ENCODE measurements at places on chromosomes 7 and 10.

GRCh38 chr7:120740348-120740747, 117.6 kb downstream of the TSPAN12 start:
- DNase-seq = no peak

DNA sequence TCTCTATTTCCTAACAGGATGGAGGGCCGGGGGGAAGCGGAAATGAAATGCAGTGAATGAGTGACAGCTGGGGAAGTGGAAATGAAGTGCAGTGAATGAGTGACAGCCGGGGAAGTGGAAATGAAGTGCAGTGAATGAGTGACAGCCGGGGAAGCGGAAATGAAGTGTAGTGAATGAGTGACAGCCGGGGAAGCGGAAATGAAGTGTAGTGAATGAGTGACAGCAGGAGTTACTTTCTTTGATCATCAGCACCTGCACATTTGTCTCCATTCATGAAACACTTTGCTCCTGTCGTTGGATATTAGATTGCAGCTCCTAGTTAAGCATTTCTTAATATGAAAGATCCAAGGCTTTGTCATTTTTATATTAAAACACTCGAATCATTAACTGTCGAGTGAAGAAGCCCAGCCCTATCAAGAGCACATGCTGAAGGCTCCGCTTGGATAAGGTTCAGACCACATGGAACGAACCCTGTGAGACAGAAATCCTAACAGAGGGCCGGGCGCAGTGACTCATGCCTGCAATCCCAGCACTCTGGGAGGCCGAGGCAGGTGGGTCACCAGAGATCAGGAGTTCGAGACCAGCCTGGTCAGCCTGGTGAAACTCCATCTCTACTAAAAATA, 406.0 kb upstream of the ADARB2 start:
- DNase-seq = no peak

DNA sequence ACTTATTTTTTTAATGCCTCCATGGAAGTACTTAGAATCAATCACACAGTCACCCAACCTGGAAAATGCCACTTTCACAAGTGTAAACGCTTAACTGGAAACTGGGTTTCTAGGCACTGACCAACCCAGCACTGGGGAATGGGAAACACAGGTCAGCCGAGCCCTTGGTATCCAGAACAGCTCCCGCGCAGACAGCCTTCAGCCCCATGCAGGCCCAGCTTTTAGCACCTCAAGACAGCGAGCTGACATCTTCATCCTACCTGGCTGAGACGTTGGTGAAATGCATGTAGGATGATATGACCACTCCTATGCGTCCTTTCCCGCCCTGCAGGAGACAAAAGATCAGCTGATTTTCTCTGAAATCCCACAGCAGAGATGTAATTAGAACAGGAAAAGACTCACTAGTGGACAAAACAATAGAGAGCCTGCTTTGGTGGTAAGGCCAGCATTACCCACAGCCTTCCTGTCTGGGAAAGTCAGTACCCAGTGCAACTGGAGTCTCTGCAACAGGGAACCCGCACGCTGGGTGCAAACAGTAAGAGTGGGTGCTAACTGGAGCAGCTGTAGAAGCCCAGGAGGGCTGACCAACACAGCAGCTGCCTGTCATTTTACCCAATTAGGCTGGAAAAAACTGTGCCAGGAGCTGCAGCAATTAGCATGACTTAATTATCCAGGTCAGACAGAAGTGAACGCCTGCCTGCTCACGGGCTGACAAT, 153.7 kb downstream of the TNS3 start:
- no peak for DNase-seq

- DNase-seq = no peak
Measured at GRCh38 chr7:117756586-117757085, 116.6 kb downstream of the CTTNBP2 start.

DNA sequence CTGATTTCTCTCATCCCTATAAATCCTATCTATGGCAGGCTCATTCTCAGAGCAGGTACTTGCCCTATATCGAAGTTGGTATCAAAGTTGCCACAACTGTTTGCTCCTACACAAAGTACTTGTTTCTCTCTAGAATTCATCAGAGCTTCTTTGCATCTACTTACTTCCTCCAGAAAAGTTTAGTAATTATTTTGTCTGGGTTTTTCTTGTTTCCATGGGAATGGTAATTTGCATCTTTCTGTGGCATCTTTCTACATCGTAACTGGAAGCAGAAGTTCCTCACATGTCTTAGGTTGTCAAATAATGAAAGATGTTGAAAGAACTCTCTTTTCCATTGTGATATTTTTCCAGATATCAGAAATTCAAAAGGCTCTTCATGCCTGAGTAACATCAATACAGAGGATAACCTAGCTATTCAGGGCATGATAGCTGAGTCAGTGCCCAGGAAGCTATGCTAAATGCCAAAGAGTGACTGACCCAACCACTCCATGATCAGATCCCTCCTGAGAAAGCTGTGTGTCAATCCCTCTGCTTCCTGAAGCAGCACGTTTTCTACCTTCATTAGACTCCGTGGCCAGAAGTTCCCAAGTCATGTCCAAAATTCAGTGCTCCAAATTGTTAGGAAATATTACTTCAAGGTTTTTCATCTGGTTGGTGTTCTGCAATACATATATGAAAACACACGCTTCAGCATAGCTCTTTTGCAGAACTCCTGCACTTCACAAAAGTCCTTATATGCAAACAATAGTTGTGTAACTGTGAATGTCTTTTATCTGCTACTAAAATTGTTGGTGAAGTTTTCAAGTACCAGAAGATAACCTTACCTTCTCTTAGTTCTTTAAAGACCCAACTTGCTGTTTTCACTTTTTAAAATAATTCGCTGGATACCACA, 216.5 kb downstream of the VTI1A start:
- no peak for DNase-seq

DNA sequence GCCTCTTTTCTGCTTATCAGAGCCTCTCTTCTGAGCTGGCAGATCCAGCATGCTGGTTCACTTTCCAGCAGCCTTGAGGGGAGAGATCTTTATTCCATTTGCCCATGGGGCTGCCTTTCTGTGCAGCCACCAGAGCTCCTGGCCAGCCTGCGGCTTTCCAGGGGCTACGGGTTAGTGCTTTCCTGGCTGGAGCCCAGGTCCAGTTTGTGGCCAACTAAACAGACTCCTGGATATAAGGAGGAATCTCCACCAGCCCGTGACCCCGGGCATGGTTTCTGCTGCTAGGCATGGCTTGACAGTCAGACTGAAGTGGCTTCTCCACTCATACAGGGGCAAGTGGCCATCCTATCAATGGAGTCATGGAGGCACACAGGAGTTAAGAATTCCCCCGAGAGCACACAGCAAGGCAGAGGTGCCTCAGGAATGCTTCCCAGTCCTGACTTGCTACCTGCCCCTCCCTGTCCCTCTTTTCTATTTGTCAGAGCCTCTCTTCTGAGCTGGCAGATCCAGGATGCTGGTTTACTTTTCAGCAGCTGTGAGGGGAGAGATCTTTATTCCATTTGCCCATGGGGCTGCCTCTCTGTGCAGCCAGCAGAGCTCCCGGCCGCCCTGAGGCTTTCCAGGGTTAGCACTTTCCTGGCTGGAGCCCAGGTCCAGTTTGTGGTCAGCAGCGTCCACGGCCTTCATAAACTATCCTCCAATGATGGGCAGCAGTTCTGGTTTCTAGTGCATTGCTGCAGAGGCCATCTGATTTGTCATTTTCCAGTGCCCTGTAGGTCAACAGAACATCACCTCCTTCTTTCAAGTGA, 35.9 kb downstream of the TSPAN15 start:
- no peak for DNase-seq

DNA sequence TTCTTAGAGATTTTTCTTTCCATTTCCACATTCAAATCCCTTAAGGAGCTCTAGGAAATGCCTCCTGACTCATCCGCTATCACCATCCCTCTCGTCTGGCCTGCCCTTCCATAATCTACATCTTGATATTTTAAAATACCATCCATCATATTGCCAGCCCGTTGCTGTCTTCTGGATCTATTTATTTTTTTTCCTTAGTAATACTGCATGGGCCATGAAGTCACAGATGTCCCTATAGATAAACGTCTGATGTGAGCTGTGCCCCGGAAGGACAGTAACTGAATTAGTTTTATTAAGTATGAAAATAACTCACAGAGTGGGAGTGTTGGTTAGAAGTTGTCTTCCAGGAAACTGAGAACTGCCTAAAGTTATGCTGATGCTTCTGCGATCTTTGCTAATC, 76.2 kb downstream of the KLF6 start:
- DNase-seq = no peak

GRCh38 chr10:24251547-24251946, 42.6 kb downstream of the KIAA1217 start:
- no peak for DNase-seq

DNA sequence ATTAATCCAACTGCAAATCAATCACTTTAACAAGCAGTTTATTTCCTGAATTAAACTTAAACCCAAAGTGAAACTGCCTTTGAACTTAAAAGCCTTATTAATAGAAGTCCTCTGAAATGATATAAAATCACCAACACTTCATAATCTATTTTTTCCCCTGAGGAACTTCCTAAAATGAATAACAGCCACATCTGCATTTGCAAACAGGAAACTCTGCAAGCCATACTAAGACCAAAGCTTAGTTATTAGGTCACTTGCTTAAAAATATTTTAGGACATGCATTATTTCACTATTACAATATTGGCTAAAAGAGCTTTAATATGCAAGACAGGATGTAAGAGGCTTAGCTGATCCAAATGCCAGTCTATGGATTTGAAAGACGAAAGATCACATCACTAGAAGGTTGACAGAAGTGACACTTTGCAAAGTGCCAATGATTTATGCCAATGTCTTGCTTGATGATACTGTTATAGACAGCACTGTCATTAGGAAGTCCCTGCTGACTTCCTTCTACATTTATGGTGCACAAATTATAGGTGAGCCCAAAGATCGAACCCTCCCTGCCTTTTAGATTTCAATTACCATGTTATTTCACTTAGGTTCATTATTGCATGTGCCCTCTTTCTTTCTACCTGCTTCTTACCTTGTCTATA, 99.9 kb upstream of the SKAP2 start:
- DNase-seq = no peak

GRCh38 chr7:1755783-1756625, 85.9 kb downstream of the ELFN1 start:
- DNase-seq = no peak

GRCh38 chr7:11505471-11505985, 326.5 kb downstream of the THSD7A start:
- DNase-seq = no peak

GRCh38 chr10:123451618-123452245, 214.4 kb upstream of the GPR26 start:
- DNase-seq = no peak

- no peak for DNase-seq
Measured at GRCh38 chr10:132257271-132257670, 50.5 kb downstream of the STK32C start.

GRCh38 chr7:100141555-100141949, 7.2 kb upstream of the LAMTOR4 start:
- DNase-seq = no peak

DNA sequence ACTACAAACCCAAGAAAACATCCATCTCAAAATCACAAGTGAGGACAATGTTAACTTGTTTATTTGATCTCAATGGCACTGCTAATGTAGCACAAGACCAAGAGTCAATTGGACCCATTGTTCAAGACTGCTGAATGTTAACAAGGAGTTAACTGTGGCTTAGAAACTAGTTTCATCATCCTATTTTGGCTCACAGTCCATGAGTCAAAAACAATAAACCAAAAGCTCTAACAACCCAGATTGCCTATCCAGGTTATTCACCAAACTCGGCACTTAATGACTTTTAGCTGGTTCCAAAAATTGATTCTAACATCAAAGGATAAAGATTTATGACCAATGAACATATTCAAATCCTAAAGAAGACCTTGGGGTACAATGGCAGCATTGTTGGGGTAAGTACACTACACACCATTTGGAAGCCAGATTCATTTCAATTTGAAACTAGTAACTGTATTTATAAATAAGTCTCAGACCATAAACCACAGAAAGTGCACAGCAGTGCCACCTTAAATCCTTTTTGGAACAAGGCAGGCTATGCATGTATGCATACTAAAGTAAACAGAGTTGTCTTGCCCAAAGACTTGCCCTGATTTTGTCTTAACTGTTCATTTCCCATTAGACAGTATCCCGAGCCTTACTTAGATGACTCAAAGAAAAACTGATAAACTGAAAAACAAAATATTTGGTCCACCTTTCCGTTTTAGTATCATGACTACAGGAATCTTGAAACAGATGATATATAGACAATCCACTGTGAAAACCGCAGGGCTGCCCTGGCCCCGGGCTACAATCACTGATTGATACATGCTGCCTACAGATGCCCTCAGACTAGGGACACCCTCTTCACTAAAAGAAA, 84.5 kb downstream of the SRPK2 start:
- no peak for DNase-seq

DNA sequence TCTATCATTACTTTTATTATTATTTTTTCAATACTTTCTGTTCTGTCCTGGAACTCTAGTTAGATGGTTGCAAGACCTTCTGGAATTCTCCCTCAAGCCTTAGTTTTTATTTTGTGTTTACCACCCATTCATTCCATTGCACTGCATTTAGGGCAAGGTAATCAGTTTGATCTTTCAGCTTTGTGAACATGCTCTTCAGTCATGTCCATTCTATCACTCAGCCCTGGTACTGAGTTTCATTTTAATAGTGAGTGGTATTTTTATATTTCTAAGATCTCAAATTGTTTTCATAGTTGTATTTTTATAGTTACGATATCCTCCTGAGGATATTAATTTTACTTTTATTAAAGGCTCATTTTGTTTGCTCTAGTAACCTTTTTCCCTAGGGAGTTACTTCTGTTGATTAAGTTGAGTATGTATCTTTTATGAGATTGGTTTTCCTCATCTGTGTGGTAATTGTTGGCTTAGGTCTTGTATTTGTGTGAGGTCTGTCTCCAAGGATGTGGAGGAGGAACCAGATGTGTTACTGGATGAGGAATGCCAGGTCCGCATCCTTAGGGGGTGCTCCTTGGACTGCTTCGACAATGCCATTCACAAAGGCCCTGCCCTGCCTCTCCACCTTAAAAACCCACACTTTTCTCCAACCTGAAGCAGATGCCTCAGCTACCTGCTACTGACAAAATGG, 46.7 kb upstream of the RAB18 start:
- DNase-seq = no peak

- no peak for DNase-seq
Measured at GRCh38 chr10:12191715-12192114, 4.0 kb downstream of the NUDT5 start.

- DNase-seq = no peak
Measured at GRCh38 chr10:49034925-49035324, 80.4 kb downstream of the VSTM4 start.

GRCh38 chr7:33640741-33641140, 264.6 kb upstream of the BMPER start:
- no peak for DNase-seq

DNA sequence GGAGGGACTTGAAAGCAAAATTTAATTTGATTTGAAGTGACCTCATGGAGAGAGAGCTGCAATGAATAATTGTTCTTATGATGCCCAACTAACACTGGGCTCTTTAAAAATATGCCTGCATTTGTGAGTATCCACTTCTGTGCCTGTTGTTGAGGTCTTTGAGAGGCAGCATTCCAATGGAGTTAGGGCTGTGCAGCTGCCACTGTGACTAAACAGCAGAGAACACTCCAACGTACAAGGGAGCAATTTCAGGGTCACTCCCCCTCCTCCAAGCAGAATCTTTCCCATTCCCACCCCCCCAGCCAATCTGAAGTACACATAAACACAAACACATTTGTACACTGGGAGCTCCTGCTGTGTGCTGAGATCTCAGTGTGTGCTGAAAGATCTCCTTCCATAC, 28.0 kb upstream of the GSAP start:
- no peak for DNase-seq

- no peak for DNase-seq
Measured at GRCh38 chr10:63919575-63920279, 398.5 kb downstream of the REEP3 start.
